ENCODE measurements at places on chromosomes 7 and 10.

DNA sequence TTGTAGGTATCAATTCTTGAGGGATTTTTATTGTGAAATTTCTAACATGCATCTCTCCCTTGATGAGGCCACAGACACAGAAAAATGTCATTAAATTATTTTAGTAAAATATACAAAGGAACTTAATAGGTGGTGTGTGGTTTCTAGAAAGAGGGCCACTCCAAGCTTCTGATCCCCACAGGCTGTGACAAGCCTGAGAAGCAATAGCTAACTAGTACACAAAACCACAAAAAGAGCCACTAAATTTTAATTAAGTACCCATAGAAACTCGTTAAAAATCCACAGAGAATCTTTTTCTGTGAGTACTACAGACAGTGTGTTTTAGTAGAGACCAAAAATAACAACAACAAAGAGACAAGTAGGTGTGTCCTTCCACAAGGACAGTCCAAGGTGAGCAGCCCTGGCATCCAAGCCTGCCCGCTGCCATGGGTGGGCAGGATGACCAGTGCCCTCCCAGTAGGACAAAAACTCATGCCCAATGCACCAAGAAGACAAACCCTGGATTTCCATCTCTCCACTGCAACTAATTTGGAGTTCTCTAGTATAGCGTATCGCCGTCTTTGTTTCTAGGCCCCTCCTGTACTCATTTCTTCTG lies 81.0 kb downstream of the RNF216 start:
- no peak for DNase-seq

GRCh38 chr10:119908166-119908565 lies 15.6 kb downstream of the SEC23IP start:
- no peak for DNase-seq

DNA sequence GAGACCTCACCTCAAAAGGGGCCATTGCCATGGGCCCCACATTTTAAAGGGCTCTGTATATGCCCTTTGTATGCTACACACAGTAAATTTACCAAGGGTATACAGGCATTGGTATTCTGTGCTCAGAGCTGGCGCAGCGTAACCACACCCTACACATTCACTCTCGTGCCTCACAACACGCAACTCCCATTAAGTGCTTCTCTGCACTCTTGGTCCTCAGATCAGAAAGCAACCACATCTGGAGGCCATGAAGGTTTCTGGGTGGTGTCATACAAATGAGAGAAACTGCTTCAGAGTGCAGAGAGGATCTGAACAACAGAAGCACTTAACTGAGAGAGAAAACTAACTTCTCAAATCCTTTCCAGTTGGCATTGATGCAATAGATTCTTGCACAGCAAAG lies 9.4 kb upstream of the CACUL1 start:
- no peak for DNase-seq

DNA sequence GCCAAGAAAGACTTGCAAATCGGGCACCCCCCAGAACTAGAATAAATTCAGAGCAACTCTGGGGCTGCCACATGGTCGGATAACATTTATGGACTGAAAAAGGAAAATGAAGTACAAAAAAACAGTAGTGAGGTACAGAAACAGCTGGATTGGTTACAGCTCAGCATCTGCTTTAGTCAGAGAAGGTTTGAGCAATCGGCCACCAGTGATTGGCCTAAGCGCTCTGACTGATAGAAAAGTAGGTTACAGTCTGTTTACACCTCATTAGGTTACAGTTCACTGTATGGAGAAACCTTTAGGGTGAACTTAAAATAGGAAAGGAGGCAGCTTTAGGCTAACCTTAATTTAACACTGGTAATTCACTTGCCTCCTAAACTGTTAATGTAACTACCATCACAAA lies 102.0 kb upstream of the DKK1 start:
- no peak for DNase-seq

- no peak for DNase-seq
These were observed 444.1 kb downstream of the GRID1 start for GRCh38 chr10:85922356-85923129.

DNA sequence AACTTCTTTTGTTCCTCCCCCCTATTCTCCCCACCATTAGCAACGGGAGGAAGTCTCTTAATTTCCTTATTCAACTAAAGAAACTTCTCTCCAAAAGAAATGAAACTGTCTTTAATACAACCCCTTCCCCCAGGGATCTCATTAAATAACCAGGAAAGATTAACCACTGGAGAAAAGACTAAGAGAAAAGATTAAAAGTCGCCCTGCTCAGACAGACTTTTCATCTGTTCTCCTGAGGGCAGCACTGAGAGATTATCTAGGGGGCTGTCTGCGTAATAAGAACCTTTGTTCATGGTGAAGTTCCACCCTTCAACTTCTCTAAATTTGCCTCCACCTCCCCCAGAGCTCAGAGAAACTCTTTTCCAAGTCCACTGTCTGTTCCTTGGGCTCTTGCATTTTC lies 105.5 kb downstream of the HGF start:
- DNase-seq: no peak

- DNase-seq: peak; percentile 57
These were observed 271.0 kb downstream of the POU6F2 start for GRCh38 chr7:39248692-39249090.

DNA sequence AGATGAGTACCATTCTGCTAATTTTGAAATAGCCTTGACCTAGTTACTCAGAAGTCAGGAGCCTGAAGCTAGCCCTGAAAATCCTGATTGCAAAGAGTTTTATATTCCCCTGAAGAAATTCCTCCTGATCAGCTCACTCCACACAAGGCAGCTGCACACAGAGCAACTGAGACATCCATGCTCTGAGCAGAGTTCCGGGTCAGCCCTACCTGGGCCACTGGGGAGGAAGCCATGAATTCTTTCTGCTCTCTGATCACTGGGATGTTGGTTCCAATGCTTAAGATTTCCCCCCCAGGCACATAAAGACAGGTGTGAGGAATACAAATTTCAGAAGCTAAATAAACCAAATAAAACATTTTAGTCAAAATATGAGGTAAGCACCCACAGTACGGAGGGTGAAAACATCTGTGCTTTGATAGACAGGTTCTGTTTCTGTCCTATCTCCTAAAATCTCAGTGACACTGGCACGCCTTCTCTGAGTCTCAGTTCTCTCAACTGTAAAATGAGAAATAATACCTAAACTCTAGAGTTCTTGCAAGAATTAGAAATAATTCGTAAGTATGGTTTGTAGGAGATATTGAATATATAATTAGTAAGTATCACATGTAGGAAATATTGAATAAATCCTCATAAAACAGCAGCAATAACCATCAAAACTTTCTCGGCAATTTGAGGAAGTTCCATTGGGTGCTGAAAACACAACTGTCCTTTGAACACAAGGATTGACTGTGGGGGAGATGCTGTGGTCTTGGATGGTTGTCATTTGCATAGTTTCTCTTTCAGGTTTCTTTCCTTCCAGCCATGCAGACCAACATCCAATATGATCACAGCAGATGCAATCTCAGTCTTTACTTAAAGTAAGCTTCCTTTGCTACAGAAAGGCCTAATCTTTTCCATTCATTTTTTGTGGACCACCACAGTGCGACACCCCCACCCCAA lies 133.0 kb upstream of the TNS3 start:
- DNase-seq: no peak

GRCh38 chr10:128053356-128053755 lies 72.9 kb downstream of the MKI67 start:
- DNase-seq: no peak

DNA sequence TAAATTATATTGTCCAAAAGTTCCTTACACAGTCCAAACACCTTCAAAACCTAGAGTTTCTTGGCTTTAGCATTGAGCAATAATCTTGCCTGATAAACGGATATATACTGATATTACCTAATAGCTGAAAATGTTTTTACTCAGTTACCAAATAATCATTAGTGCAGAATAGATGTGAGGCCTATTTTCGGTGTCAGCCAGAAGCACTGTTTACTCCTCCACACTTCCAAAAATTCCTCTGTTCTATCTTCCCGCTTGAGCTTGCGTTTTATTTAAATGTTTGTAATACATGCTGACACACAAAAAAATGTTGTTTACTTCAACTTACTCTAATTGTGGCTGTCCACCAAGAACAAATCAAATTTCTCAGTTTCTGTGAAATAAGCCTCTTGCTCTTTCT lies 606.2 kb upstream of the TEX47 start:
- no peak for DNase-seq

DNA sequence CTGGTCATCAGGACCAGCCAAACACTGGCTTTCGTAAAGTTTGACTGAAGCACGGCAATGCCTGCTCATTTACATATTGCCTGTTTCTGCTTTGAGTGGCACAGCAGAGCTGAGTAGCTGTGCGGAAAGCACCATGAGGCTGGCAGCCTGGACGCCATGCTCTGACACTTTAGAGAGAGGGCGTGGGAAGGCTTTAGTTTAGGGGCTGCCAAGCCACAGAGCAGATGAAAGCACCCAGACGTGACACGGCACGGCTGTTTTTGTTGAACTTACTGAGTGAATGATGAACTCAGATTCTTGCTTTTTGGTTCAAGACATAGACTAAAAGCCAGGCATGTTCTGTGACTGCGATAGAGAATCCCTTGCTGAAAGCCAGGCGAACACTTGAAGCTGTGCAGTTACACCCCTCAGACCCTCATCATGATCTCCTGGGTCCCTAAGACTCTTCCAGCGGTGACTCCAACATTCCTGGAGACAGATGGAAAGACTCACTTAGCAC lies 182.1 kb downstream of the ZMYND11 start:
- DNase-seq: peak; percentile 10

DNA sequence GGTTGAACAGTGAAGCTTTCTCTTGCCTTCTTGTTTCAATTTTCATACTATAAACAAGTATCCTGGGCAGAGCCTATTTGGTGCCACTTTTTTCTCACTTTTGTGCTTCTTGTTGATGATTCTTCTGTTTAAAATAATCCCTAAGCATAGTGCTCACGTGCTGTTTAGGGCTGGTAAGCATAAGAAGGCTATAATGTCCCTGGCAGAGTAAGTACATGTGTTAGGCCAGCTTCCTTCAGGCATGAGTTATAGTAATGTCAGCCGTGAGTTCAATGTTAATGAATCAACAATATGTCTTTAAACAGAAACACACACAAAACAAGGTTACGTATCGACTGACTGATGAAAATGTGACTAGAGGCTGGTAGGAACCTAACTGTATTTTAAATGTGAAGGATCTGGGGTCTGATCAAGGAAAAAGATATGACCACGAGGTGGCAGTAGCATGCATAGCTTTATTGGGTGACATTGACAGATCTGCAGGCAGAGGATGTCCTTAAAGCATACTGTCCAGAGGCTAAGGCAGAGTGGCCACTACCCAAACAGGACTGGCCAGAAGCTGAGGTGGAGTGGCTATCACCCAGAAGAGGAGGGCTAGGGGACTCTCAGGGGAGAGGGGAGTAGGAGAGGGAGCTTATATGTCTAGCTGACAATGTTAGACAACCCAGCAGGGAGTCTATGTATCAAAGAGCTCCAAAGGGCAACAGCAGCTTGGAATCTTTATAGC lies 113.7 kb downstream of the BRAF start:
- DNase-seq: peak; percentile 63

DNA sequence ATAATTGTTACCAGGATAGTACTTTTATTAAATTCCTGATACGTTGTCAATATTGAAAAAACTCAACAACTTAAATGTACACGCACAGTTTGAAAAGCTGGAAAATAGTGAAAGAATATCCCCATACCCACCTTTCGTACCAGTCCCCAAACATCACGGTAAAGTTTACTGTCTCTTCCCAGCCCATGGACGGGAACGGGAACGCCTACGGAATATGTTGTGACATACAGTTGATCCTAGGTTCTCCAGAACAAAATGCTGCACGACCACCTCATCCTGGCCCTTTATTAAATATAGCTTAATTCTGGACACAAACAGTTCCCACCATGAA lies 527 bp upstream of the BCAP29 start:
- no peak for DNase-seq

DNA sequence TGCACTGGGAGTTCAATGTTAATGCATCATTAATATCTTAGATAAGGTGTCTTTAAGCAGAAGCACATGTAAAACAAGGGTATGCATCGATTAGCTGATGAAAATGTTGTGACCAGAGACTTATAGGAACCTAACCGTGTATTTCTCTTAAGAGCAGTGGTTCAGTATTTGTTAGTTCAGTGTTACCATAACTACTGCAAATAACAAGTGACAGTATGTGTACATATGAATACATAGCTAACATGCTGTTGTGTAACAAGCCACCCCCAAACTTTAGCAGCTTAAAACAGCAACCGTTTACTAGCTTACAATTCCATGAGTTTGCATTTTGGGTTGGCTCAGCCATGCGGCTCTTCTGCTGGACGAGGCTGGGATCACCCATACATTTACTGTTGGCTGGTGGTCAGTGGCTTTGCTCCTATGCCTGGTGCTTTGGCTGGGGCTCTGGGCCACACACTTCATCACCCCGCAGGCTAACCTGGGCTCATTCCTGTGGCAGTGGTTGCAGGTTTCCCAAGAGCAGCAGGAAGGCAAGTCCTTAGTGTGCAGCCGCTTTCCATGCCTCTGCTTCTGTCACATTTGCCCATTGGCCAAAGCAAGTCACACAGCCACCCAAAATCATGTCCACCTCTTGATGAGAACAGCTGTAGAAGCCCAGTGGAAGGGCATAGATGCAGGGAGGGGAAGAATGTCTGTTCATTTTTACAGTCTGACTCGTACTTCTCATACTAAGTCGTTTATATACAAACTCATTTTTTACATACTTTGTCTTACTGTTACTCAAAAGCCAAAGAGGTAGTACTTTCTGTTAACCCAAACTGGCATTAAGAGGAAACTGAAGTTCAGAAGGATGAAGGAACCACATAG lies 103.3 kb upstream of the GATA3 start:
- peak; percentile 49 for DNase-seq

DNA sequence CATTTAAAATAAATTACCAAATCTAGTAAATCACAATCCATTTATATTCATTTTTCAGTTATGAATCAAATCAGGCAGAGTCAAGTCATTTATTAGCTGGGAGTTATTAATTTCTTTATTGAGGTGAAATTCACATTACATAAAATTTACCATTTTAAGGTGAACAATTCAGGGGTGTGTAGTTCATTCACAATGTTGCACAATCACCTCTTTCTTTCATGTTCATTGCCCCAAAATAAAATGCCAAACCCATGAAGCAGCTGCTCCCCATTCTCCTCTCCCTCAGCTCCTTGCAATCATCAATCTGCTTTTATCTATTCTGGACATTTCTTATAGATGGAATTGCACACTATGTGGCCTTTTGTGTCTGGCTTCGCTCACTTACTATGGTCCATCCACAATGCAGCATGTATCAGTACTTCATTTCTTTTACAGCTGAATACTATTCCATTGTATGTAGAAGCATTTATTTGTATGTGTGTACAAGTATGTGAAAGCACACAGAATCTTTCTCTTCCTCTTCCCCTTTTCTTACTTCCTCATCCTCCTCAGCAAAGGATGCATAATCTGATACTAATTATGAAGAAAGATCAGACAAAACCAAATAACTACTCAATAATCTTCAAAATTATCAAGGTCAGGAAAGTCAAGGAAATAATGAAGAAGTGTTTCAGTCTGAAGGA lies 60.6 kb downstream of the LMBR1 start:
- no peak for DNase-seq

- DNase-seq: no peak
These were observed 598 bp upstream of the ZEB1 start for GRCh38 chr10:31318382-31318853.

- DNase-seq: no peak
These were observed 61.9 kb downstream of the RGS10 start for GRCh38 chr10:119480667-119481066.

All from SJSA1 (cell line).